EL (cell line): ENCODE measurements at places on chromosomes 1 and 21.

DNA sequence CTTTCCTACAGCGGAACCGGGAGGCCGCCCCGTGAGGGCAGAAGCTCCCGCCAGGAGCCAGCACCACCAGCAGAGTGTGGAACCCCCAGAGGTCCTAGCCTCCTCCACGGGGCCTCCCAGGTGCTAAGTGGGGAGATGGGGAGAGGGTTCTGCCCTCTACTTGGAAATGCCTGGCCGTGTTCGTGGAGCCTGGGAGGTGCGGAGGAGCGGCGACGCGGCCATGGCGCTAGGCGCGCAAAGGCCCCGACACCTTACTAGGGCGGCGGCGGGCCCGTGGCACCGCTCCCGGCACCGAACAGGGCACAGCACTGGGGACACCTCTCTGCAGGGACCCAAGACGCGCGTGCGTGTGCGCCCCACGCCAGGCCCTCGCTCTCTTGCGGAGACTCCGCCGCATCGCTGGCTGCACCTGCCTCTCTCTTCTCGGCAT is 1.3 kb upstream of the CACNA1E start:
- no peak for DNase-seq

DNA sequence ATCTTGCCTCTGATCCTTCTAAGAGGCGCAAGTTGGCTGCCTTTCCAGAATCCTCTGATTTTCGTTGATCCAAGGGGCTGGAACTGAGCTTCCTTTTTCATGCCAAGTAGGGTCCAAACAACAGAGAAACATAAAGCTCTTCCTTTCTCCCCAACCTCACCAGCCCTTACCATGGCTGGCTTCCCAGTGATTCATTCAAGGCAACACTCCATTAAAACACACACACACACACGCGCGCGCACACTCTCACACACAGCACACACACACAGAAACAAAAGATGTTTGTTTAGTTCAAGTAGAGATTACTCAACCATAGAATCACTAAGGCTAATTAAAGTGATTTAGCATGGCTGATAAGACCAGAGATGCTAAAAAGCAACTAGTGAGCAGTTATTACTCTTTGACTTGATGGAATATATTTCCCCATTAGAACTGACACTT is 13.0 kb upstream of the GUCA2A start:
- DNase-seq, result peak; percentile 76

- DNase-seq, result no peak
Observed at GRCh38 chr21:20902998-20903397, 95.2 kb upstream of the NCAM2 start.

GRCh38 chr1:93692026-93692425 is 10.4 kb upstream of the BCAR3 start:
- no peak for DNase-seq

DNA sequence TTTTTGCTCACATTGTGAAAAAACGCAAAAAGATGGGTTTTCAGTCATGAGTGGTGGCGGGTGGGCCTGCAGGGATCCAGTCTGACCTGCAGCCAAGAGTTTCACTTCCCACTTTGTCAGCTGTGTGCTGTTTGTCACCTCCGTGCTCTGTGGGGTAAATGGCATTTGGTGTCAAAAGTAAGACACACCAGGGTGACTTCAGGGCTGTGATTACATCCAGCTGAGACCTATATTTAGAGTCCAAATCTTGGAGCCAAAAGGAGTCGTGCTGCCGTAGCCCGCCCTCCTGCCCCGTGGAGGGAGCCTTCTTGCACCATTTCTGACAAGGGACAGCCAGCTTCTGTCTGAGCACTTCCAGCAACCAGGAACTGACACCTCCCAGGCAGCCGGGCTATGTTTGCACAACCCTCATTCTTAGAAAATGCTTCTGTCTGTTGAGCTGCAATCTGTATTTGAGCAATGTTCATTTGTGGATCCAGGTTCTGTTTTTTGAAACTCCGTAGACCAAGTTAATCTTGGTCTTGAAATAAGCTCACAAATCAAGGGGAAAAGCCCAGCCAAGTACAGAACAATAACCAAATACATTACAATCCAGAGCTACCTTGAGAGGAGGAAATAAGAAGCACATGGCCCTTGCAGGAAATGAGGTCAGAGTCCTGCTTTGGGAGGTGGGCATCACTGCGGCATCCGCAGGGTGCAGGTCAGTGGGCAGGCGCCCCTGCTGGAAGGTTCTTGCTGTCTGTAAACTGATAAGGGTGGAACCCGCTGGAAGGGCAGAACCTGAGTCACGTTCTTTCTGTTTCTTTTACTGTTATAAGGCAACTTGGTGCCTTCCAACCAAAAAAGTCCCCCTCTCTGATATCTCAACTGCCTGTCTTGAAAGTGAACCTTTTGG is 14.4 kb downstream of the ABCG1 start:
- no peak for DNase-seq

- no peak for DNase-seq
Observed at GRCh38 chr21:34535886-34536285, 23.9 kb upstream of the KCNE1 start.

GRCh38 chr21:34560021-34560420 is 48.0 kb upstream of the KCNE1 start:
- DNase-seq, result no peak

- DNase-seq, result no peak
Observed at GRCh38 chr1:192730198-192730597, 78.6 kb upstream of the RGS2 start.

- DNase-seq, result no peak
Observed at GRCh38 chr1:53361541-53361961, 33.7 kb upstream of the LRP8 start.

DNA sequence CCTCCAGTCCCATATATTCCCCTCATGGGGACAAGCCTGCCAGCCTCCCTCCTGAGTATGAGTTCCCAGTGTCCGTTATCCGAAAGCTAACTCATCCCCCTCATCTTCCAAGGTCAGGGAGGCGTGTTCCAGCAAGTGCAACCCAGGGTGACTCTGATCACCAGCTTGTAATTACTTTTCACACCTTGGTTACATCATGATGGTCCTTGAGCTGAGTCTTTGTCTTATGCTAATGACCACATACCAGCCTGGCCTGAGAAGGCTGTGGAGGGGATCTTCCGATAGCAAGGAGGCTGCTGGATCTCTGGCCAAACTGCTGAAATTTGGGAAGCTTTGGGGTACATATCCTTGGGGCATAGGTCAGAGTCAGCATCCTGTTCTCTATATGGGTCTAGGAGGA is 99.6 kb downstream of the DDX20 start:
- DNase-seq, result no peak

- DNase-seq, result no peak
Observed at GRCh38 chr21:21188513-21189195, 190.4 kb downstream of the NCAM2 start.

- peak; percentile 80 for DNase-seq
Observed at GRCh38 chr1:93844262-93845045, 34.6 kb downstream of the DNTTIP2 start.
